Hematopoietic multipotent progenitor cell treated with erythropoietin and hydrocortisone succinate and interleukin-3 and kit ligand, for 17 days (in vitro differentiated cells): ENCODE measurements at places on chromosomes 3 and 15.

GRCh38 chr15:86493884-86494283, 414.2 kb downstream of the AGBL1 start:
- DNase-seq, result no peak

- DNase-seq, result no peak
Measured at GRCh38 chr15:51771773-51772172, 20.4 kb downstream of the TMOD2 start.

- DNase-seq, result no peak
Measured at GRCh38 chr3:14801031-14801430, 17.7 kb upstream of the FGD5 start.

- DNase-seq, result no peak
Measured at GRCh38 chr3:179819379-179819778, 166.5 kb downstream of the USP13 start.

GRCh38 chr15:48596841-48597240, 48.7 kb downstream of the FBN1 start:
- DNase-seq, result no peak
